ENCODE measurements at places on chromosomes 7 and 10.
A peak's percentile ranks its signal among the peaks of the same experiment; 100 is the strongest.

DNA sequence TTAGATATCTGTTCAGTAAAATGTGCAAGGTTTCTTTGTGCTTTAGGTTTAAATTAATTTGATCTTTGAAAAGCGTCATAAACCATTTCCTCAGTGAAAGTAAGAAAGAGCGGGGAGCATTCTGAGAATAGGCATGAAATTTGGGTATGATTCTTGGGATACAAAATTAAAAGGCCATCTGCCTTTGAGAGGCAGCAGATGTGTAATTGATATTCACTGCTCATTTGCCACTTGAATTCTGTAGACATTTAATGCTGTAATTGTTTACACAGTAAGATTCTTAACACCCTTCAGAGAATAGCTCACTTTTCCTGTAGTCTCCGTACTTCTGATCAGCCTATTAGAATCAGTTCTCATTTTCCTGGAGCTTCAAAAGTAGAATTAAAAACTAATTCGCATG is 18.7 kb downstream of the FRMD4A start:
- DNase-seq = no peak

DNA sequence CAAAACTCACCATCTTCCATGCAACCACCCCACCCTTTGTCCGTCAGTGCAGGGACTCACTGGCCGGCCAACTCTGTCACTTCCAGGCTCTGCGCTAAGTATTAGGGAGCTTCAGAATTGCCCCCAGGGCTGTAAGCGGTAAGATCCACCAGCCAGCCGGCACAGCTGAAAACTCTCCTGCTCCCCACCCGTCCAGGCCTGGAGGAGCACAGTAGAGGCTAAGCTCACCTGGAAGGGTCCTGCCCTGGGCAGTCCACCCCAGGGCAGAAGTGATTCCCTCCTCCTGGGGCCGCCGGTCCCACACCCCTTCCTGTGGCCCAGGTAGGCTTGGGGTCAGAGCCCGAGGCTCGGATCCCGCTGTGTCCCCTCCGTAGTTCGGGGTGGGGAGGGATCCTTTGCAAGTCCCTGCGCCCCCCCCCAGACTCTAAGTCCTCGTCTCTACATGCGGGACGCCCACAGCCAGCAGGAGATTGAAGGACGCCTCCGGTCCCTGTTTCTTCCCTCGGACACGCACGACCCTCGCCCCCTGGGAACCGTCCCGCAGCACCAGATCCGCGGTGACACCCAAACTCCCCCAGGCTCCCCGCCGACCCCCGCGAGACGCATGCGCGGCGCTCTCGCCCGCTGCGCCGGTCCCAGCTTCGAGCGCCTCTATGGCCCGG is 138.9 kb downstream of the ARHGAP22 start:
- no peak for DNase-seq

DNA sequence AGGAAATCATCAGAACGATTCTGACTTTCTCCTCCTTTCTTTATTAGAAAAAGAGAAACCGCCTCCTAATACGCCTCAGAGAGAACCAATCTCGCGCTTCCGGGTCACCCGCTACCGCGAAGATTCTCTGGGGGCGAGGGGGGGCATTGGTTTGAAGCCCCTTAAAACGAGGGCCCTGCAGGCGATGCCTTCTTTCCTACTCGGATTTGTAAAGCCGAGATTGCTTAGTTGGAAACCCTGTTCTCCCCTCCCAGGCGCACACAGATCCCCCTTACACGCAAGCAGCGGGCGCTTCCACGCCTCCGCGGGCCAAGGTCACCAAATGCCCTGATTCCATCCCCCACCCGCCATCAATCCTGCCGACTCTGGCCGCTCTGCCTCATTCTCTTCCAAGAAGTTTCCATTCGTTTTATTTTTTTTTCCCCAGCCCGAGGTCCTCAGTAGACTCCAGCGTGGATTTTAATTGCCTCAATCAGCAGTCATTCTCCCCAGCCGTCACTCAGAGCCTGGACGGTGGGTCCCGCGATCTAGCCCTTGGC is 1.1 kb upstream of the GAD2 start:
- DNase-seq = no peak

DNA sequence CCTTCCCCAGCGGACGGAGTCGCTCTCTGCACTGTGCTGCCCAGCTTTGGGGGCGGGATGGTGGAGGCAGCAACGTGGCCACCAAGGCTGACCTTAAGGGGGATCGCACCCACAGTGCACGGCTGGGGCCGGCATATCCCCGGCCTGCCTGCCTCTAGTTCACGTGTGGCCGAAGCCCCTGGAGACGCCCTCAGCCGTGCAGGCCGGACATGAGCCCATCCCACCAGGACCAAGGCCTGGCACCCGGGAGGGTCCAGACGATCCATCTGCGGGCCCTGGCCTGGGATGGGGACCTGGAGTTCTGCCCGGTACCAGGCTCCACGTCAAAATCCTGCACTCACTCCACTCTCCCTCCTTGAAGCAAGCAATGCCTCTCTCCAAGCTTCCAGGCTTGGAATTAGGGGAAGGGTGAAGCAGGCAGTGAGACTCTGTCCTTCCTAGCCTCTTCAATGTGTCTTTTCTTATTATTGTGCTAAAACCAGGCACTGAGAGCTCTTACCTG is 520.8 kb downstream of the REEP3 start:
- DNase-seq = no peak

GRCh38 chr7:43528576-43529354 is 54.1 kb upstream of the STK17A start:
- no peak for DNase-seq

DNA sequence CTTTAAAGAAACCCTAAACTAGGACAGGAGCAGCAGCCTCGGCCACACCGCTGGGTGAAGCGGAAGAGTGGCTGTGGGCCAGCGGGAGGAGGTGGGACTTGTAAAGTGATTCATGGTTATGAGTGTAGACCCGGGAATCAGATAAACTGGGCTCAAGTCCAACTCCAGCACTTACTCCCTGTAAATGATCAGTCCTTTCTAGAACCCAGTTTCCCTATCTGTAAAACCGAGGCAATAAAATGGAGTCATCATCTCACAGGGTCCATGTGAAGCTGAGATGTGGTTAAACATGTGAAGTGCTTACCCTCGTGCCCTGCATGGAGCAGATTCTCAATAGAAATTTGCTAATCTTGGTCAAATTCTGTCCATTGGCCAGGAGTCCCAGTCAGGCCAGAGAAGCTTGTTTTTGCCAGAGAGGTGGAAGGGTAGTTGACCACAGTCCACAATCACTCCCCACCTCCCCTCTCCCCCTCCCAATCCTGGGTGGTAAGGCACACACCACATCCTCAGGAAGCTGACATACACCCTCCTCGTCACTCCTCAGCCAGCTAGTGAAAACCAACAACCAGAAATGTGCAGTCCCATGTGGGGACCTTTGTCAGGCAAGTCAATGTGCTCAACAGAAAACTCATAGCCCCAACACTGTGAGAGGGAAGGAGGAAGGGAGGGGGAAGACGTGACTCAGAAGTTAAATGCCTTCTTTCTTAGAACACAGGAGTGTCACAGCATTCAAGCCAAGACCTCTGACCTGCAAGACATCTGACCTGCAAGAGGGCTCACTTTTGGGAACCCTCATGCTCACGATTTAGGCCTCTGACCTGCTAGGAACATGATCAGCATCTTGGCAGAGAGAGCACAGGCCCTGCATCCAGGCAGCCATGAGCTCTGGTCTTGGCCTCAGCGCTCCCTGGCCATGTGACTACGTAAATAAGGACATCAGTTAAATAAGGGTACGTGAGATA is 145.1 kb downstream of the PLXNA4 start:
- no peak for DNase-seq

DNA sequence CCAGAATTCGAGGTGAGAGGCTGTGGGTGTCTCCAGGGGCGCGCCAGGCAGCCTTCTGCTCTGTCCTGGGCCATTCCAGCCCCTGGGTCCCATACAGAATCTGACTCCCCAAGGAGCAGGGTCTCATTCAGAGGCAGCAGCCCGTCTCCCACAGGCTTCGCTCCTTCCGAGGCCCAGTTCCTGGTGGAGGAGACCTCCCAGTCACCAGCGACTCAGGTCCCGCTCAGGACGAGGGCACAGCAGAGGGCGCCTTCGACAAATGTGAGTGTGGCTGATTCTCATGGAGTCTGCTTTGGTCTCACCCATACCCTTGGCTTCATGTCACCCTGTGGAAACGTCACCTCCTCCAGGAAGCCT is 81.8 kb upstream of the GPR26 start:
- DNase-seq = no peak

GRCh38 chr7:69864274-69864673 is 266.0 kb downstream of the AUTS2 start:
- DNase-seq = no peak

DNA sequence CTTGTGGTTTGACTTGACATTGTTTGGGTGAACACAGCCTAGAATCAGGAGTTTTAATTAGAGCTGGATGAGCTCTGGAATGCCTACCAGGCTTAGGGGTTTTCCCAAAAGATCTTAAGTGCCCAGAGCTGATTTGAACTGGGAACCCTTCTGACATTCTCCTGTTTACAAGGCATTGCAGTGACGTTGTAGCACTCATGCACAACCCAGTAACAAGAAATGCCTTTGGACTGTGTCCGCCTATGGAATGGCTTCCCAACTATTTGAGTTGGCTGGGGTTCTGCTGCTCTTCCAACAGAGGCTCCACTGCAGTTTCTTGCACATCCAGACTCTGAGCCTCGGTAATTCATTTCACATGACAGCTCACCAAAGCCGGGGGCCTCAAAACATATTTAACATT is 76.7 kb upstream of the MKX start:
- no peak for DNase-seq

DNA sequence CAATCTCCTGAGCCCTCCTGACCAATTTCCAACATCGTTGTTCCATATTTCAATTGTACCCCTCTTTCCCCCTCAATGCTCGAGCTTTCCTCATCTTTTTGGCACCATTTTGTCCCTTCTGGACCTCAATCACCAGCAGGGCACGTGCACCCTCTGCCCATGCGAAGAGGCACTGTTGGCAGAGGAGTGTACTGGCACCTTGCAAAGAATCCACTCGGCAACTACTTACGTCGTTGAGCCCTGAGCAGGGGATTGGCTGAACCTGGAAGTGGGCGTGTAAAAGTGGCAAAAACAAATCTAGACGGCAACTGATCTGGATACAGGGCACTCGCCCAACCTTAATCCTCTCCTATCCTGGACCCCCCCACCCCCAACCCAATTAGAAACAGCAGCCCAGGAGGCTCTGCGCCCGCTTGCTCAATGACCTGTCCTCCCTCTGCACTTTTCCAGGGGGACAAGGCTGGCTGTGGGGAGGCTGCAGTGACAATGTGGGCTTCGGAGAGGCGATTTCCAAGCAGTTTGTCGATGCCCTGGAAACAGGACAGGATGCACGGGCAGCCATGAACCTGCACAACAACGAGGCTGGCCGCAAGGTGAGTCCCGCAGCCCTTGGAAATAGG is 18.8 kb downstream of the WNT8B start:
- peak; percentile 82 for DNase-seq

DNA sequence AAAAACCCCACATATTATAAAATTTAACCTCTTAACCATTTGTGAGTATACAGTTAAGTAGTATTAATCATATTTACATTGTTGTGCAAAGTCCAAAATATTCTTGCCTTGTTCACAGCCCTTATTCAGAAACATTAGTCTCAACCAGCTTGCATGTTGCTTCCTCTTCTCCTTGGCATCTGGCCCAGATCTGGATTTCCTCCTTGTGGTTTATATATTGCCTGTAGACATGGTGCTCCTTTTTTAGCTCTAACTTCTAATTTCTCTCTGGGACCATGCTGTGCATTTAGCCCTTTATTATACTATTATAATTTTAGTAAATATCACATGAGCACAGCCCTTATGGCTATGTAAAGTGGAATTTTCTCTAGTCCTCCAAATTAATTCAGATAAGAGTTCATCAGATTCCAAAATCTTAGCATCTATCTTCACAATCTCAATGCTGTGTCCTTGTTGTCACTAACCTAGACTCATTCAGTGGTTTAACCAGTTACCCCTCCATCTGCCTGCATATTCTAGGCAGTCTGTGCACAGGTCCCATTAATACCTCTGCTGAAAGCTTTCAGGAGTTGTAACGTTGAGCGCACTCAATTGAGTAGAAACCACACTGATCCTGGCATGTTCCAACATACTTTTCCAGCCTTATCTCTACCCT is 7.9 kb downstream of the CPED1 start:
- DNase-seq = no peak

GRCh38 chr7:155571581-155572345 is 25.4 kb upstream of the CNPY1 start:
- DNase-seq = no peak

- DNase-seq = no peak
Observed at GRCh38 chr7:135366843-135367508, 133.3 kb downstream of the STRA8 start.

DNA sequence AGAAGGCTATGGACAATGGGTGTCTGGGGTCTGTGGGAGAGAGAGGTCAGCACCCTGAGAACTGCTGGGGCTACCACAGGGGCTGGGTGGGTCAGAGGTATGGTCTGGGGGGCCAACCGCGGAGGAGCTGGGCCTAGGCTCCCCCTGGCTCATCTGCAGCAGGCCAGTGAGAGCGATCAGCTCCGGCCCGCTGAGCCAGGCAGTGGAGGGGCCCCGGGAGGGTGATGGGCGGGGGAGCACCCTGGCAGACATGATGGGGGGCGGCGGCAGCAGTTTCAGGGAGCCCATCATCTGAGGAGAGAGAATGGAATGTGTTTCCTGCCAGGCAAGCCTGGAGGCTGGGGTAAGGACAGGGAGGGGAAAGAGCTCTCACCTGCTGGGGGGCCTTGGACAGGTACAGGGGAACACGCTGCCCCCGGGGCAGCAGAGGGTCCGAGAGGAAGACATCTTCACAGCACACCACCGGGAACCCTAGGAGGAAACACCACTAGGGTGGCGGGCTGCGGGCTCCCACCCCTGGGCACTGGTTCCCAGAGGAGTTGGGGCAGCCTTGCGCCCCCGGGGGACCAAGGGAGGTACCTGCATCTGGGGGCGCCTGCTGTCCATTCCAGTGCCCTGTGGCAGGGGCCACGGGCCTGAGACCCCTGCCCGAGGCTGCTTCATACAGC is 1.3 kb downstream of the SAP25 start:
- no peak for DNase-seq

DNA sequence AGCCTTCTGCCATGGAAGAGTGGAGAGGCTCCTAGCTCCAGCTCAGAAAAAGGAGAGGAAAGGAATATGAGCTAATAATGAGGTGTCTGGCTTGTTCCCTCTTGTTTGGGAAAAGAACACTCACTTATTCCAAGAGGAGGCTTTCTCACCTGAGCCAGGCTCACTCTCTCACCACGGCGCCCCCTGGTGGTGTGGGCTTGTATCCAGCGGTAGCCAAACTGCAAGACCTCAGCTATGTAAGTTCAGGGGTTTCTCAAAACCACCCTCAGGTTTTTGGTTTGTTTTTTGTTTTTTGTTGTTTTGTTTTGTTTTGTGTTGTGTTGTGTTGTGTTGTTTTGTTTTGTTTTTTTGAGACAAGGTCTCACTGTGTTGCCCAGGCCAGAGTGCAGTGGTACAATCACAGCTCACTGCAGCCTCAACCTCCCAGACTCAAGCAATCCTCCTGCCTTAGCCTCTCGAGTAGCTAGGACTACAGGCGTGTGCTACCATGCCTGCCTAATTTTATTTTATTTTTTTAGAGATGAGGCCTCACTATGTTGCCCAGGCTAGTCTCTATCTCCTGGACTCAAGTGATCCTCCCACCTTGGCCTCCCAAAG is 124.0 kb downstream of the TMEM130 start:
- DNase-seq = peak; percentile 29
